Dorsolateral prefrontal cortex (tissue), 122 donors: ENCODE measurements at places on chromosomes 5 and 9.

DNA sequence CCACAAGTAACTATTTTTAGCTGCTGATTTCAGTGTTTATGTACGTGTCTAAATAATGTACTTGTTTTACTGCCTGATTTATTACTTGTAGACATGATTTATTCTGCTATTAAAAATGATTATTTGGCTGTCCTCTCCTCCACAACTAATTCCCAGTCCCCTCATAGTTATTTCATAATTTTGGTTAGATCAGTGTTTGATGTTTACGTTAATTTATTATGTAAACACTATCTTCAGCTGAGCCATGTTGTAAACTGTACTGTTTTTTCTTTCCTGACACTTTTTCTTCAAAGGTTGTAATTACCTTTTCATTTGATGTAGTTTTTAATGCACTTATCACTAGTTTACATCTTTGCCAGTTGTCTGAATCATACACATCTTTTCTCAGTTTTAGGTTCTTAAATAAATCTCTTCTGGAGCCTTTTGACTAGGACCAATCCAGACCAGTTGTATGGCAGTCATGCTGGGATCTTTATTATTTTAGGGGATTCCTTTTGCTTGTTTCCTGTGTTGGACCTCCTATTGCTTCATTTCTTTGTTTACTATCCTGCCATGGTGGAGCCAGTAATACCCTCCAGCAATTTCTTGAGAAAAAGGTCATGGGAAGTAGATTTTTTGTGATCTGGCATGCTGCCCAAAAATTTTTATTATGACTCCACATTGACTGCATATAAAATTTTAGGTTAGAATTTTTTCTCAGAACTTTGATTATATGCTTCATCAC, 16.1 kb downstream of the AP3S1 start:
- no peak for DNase-seq

DNA sequence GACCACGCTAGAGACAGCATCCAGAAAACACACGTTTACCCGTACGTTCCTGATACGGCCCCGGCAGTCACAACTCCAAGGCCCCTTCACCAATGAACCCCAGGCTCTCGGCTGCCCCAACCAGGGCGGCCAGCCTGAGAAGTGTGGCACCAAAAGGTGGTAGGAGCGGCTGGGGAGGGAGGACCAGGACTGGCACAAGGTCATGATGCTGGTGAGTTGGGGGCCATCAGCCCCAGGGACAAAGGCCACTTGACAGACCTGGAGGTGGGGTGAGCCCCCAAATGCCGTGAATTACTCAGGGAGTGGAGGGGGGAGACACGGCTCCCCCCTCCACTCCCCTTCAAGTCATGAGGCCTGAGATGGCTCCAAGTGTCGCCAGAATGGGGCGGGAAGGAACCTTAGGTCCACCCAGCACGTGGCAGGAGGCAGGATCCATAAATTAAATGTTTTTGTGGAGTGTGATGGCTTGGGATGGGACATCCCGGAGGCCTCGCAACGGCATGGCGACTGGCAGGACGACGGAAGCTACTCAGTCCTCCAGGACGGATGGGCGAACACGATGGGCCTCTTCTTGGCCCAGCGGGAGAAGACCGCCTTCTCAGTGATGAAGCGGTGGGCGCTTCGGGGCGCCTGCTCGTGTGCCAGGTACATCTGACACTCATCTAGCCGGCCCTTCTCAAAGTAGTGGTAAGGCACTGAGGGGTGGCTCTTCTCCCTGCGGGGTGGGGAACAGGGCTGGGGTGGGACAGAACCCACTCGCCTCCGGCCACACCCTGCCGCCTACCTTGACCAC, 8.7 kb upstream of the ST6GALNAC6 start:
- DNase-seq, result no peak

GRCh38 chr9:96242811-96243210, 59.2 kb downstream of the HSD17B3 start:
- no peak for DNase-seq

GRCh38 chr9:15578714-15579113, 25.9 kb downstream of the CCDC171 start:
- no peak for DNase-seq

DNA sequence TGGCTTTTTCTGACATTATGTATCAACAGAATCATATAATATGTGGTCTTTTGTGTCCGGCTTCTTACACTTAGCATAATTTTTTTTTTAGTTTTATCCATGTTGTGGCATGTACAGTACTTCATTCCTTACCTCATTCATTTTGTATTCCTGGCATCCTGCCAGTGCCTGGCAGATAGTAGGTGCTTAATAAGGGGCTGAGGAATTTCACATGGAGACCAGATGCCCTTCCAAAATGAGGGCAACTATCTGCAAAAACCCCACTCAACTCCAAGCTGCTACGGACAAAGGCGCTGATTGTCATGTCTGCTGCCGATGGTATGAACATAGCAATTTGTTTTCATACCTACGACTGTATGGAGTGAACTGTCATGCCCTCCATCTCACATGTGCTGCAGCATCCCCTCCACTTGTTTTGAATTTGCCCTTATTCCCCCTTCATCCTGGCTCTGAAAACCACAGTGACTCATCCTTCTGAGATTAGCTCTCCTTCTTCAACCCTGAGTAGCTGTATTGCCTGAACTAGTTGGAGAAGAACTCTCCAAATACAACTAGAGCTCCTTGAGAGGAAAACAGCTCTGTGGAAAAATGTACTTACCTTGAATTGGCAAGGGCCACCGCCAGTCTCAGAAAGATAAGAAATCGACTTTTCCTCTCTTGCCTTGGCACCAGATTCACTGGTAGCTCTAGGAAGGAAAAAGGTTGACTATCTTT, 41.3 kb upstream of the FOXE1 start:
- no peak for DNase-seq

DNA sequence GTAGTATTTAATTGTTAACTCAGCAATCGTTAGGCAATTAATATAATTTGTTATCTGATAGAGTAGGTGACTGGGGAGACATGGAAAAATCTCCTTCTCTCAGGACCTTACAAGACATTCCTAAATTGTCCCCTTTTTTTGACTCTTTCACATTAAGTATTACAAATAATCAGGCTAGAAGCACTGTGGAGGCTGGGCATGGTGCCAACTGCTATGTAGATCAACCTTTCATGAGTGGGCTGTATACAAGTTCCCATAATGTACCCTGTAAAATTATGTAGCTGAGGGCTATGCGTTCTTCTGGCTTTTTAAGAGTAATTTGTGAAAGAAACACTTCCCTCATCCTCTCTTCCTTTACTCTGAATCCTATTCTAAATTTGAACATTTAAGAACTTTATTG, 140.2 kb downstream of the NFIB start:
- no peak for DNase-seq

- no peak for DNase-seq
Observed at GRCh38 chr9:16515879-16516301, 354.6 kb downstream of the BNC2 start.

DNA sequence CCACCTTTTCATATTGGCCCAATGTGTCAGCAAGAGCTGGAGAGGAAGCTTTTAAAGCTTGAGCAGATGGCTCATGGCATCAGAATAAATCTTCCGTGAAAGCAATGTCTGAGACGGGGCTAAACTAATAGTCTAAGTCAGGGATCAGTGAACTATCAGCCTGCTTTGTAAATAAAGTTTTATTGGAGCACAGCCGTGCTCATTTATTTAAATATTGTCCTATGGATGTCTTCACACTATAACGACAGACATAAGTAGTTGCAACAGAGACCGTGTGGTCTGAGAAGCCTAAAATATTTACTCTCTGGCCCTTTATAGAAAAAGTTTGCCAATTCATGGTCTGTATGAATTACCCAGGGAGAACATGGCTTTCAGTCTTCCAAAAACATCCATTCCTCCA, 85.6 kb upstream of the SLC44A1 start:
- DNase-seq, result no peak

DNA sequence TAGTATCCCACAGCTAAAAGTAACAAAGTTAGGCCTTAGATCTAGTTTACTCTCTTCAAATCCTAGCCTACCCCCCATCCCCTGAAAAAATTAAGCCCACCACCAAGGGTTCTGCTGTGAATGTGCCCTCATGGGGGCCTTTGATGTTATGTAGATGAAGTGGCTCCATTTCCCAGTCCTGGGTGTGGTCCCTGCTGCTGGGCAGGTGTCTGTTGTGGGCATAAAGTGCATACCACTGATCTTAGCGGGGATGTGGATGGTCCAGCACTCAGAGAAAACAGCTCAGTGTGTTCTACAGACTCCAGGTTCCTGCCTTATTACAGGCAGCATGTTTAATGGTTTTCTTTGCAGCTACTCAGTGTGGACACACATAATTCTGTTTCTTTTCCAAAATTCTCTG, 1.9 kb downstream of the PCBD2 start:
- DNase-seq, result no peak

DNA sequence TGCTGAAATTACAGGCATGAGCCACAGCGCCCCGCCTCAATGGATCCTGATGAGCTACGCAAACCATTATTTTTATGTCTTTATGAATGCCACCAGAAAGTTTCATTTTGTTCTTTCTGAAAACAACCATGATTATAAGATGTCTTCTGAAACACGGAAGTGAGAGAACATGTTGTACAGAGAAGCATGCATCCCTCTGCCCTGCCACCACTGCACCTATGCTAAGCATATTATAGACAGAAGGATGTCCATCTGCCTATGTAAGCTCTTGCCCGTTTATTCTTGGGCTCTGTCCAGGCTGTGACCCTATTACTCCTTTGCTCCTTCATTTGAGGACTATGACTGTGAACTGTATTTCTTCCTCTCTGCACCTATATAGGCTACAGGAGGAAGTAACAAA, 74.3 kb downstream of the GRAMD2B start:
- no peak for DNase-seq

DNA sequence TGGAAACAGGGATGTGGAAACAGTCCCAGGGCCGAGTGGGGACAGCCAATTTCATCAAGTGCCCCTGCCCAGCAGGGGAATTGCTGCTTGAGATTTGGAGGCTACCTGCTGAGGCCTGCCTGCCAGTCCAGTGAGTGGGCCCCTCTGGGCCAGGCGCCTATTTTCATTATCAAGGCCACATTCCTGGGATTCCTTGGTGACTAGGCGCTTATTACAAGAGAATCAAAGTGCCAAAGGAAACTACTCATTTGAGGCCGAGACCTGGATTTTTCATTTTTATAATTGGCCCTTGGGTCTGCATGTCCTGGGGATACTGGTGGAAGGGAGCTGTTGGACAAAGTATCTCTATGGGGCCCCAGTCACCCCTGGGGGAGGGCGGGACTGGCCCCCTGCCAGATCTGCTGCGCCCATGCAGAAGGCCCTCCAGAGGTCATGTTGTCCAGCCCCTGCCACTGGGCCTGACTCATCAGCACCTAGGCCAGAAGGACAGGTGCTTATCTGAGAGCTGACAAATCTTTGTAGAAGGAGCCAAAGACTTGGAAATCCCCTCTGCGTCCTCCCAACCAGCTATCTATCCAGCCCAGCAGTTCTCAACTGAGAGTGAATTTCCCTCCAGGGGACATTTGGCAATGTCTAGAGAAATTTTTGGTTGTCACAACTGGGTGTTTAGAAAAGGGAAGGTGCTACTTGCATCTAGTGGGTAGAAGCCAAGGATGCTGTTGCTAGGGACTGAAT, 45.6 kb downstream of the FOXI1 start:
- DNase-seq, result no peak

DNA sequence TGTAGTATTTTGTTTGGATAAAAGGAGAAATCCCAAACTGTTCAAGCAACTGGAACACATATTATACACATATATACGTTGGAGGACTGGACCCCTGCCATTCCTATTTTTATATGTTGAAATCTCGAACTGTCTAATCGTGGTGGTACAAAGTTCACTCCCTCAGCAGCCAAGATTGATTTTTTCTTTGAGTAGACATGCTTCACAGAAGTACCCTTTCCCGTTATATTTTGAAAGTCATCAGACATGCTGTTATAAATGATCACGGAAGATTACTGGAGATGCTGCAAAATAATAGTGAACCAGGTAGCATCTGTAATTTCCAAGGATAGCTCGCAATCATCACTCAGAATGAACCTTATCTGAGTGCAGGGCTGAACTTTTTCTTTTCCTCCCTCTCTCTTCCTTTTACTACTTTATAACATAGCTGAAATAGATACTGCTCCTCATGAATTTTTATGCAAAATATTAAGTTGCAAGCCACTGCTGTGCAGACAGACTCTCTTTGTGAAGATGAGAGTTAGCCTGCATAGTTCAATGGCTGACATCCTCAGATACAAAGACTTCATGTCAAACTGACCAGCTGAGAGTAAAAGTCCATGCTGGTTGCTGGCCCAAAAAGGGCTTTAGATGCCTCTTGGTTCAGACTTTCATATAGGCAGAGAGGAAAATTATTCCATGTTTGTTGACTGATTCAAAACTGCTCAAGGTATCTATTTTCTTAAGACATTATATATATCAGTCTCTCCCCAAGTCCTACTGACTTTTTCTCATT, 451.9 kb downstream of the TMEM38B start:
- DNase-seq, result no peak

DNA sequence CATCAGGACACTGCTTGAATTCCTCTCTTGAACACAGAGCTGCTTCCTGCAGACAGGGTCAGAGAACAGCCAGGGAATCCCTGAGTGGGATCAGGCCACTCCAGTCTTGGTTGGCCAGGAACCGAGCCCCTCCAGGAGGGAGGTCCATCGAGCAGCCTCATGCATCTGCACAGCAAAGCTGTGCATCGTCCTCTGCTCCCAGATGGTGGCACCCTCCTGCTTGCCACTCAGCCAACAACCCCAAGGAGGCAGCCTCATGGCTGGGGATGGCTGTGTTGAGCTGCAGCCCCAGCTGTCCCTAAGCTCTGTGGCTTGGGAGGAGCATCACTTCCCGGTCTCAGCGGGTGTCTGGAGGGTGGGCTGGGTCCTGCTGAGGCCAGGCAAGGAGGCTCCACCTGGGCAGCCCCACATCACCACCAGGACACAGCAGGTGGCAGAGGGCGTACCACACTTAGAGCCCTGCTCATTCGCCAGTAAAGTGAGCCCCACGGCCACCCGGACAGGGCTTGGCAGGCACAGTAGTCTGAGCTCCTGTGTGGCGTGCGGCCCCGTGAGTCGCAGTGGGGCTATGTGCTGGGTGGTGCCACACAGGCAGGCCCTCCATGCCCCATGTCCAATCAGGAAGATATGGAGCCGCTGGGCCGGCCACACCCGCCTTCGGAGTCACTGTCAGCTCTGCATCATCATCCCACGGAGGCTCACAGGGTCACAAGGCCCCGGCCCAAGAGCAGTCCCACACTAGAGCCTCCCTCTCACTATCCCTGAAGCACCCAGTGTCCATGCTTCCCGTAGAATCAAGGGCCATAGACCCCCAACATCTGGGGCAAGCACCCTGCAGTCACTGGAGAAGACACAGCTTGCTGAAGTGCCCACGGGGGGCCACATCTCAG, 11.9 kb downstream of the LPCAT1 start:
- peak; percentile 37 for DNase-seq

- DNase-seq, result no peak
Observed at GRCh38 chr9:84781931-84782866, 112.7 kb downstream of the NTRK2 start.
